ENCODE measurements at places on chromosomes 5 and 9.

DNA sequence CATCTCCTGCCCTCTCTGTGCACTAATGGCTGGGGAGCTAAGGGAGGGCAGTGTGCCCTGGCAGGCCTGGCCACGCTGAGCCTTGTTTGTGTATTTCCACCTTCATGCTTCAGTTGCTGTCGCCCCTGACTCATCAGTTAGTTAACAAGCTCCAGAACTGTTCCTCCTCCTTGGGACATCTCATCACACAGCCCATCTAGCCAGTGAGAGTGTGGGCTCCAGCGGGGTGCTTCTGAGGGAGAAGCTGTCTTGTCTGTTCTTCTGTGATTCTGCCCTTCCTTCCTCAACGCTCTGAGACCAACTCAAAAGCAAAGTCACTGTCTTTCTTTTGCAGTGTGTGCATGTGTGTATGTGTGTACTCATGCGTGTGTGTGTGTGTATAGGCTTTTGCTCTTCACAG, 58.3 kb upstream of the CPEB4 start:
- no peak for DNase-seq

GRCh38 chr5:14299666-14300065, 156.5 kb downstream of the TRIO start:
- no peak for DNase-seq

DNA sequence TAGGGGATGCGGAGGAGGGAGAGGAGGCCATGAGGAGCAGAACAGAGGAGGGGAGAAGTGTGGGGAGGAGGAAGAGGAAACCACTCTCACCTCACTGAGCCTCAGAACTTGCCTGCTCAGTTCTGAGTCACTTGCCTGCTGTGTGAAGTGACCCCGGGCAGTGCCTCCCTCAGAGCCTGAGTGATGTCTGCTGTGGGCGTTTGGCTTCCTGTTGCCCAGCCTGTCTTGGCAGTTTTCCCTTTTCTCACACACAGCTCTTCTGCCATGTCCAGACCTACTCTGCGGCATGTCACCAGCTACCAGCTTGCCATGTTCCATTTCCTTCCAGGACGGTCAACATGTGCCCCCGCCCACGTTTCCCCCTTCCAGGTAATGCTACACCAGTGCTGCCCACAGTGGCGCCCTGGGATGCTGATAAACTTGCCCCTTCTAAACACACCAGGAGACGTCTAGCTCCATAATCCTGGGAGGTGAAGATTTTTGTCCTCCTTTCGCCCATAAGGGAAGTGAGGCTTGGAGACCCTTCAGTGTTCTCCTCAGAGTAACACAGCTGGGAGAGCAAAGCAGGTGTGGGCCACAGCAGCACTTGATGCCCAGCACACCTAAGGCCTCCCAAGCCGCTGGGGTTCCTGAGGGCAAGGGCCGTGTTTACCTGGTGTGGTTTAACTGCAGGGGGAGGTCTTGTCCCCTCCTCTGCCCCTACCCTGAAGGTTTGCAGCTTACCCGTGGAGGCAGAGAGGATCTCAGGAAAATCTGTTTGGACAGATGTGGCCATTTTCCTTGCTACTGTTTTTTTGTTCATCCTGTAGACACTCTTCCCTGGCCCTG, 63.8 kb upstream of the RNF130 start:
- DNase-seq, result no peak

GRCh38 chr5:157059093-157059539, at the start of gene HAVCR1:
Gene HAVCR1, minus strand, starts transcription at chr5:157059116. Its CDS starts 1,173 bp downstream, at chr5:157057943.
- no peak for DNase-seq

DNA sequence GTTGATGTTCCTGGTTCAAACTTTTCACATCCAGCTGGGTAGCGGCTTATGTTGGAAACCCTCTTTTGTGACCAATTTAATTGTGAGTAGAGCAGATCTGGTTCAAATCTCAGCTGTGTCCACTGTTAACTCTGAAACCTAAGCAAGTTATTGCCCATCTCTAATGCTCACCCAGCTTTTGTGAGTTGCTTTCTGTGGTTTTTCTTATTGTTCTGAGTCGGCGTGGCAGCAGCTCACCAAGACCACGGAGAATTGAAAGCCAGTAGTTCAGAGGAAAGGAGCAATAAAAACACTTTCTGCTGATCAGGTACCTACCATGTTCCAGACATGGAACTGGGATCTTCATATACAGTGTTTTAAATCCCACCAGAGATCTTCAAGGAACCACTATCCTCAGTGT, 114.4 kb downstream of the DOCK2 start:
- no peak for DNase-seq

- DNase-seq, result peak; percentile 1
Measured at GRCh38 chr9:93671020-93671338, 94.6 kb downstream of the PHF2 start.

GRCh38 chr9:81848472-81848871, 79.8 kb upstream of the SPATA31D4 start:
- DNase-seq, result no peak

DNA sequence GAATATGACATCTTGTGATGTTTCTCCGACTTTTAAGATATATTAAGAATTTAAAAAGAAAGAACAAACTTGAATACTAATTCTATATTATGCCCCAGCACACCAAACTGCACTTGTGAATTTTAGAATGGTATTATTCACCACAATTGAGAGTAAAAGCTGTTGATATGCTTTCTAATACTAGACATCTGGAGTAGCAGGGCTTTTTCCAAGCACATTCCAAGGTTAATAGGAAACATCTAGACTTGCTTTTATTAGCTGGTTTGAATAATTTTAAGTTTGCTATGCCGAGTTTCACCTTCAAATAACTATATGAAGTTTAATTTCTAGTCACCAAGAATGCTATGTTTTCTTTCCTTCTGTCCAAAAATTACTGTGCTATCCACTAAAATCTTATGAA, 13.5 kb downstream of the NREP start:
- DNase-seq, result no peak

- no peak for DNase-seq
Measured at GRCh38 chr5:145739843-145740242, 95.3 kb downstream of the PRELID2 start.

All from body of pancreas (tissue), 4 donors.